ENCODE measurements at places on chromosomes 6 and 20.

DNA sequence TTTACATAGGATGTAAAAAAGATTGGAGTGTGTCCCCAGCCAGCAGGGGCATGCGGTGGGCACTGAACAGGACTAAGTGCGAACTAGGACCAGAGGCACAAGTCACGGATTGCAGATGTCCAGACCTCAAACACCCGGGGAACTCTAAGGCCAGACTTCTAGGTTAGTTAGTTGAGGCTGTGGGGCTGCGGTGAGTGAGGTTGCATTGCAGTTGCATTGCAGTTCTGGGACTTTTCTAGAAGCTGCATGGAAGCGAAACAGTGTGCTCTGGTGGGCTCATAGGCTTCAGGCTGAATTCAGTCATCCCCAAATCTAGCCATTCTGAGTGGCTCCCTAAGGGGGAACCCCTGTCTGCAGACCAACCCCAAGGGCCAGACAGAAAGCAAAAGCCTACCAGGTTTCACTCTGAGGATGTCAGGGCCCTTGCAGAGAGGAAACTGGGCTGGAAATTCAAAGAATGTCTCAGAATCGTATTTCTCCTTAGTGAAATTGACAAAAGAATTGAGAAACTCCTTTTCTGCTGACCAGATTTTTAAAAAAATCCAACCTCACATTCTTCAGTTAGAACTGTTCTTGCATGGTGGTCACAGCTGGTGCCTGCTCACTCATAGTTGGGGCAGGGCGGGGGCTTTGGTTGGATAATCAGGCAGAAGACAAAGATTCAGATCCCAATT lies 182.8 kb downstream of the ZDHHC14 start:
- no peak for DNase-seq

GRCh38 chr6:63732336-63732735 lies 96.7 kb downstream of the PHF3 start:
- no peak for DNase-seq

DNA sequence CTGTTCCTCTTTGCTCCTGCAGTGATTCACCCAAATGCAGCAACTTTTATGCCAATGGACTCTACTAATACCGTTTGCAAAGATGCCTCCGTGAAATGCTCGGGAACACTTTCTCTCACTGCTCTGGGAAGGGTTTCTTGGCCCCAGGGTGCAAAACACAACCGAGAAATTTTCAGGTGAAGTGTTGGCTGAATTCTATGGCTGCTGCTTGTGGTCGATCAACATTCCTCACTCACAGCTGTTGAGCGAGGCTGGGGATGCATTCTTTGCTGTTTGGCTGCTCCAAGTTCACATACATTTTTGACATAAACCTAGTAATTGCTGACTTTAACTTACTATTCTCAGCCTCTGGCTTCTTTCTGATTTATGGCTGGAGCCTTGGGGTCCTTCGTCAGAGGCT lies 342.0 kb upstream of the CHD6 start:
- no peak for DNase-seq

DNA sequence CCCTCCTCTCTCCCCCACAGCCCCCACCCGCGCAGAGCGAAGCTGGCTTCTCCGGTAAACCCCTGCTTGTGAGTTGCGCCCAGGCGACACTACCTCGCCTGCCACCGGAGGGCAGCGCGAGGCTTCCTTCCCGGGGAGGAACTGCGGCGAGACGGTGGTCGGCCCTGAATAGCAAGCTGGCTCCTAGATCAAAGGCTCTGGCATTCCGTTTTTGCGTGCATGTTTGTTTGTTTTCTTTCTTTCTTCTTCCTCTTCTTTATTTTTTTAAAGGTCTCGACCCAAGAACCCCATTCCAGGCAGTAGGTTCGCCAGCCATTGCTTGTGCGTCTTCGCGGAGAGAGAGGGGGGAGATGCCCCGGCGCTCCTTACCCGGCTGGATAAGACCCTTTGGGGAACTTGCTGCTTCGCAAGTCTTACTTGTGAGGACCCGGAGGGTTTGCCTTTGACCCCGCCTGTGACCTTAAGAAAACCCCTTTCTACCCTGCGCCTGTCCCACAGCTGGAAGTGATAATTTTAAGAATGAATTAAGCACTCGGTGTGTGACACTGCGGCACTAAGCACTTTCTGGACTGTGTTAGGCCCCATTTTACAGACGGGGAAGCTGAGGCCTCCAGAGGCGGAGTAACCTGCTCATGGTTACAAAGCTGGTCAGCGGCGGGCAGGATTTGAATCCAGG lies 92.7 kb upstream of the SIRPA start:
- DNase-seq = no peak

DNA sequence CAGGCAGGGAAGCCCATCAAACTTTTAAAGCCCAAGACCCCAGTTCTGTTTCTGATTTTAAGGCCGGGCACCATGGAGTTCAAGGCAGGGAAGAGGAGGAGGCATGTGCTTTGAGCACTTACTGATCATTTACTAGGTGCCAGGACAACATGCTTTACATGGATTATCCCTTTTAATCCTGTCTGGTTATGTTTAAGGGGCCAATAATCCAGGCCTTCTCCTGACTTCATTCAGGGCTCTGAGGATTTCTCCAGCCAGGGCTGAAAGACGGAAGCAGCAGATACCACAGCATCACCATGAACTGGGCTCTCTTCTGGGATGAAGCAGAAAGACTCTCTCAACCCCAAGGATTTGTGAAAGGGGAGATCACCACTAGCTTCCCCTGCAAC lies 4.1 kb downstream of the CCND3 start:
- no peak for DNase-seq

DNA sequence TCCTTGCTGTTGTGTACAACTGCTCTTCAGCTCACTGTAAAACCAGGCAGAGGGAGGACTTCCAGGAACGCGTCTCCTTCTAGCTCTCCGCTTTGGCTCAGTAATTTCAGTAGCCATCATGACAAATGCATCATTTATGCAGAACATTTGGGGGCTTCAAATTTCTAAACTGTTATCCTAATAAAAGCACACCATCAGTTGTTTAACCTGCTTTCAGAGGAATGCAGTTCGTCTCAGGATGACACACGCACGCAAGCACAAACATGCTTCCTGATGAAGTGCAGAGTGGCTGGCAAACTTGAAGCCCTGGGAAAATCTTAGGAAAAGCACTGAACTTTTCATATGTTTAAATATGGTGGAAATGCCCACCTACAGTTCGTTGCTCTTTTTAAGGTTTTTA lies 24.4 kb downstream of the SLC22A23 start:
- DNase-seq = no peak

DNA sequence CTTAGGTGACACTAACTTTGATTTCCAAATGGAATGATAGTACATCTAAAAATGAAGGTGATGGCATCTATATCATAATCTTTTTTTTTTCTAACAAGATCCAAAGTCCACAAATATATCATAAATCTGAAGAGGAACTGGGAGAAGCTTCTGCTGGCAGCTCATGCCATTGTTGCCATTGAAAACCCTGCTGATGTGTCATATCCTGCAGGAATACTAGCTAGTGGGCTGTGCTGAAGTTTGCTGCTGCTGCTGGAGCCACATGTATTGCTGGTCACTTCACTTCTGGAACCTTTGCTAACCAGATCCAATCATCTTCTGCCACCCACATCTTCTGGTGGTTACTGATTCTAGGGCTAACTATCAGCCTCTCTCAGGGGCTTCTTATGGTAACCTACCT lies 27.4 kb upstream of the KHDC1 start:
- no peak for DNase-seq

DNA sequence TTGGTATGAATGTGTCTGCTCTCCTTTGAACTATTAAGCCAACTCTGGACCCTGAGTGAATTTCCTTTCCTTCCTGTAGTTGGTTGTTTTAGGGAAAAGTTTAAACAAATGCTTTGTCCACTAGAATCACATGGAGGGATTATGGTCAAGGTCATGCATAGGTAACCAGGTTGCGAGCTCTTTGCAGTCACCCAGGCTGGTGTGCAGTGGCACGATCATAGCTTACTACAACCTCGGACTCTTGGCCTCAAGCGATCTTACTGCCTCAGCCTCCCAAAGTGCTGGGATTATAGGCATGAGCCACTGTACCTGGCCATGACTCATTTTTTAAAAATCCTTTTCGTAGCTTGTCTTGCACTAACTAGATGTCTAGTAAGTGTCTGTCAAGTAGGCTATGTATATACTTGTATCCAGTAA lies 88.0 kb upstream of the SOX4 start:
- no peak for DNase-seq

- DNase-seq = no peak
Measured at GRCh38 chr20:36720510-36720909, 25.4 kb downstream of the NDRG3 start.

GRCh38 chr6:33983721-33984465 lies 162.0 kb downstream of the GRM4 start:
- DNase-seq = no peak

DNA sequence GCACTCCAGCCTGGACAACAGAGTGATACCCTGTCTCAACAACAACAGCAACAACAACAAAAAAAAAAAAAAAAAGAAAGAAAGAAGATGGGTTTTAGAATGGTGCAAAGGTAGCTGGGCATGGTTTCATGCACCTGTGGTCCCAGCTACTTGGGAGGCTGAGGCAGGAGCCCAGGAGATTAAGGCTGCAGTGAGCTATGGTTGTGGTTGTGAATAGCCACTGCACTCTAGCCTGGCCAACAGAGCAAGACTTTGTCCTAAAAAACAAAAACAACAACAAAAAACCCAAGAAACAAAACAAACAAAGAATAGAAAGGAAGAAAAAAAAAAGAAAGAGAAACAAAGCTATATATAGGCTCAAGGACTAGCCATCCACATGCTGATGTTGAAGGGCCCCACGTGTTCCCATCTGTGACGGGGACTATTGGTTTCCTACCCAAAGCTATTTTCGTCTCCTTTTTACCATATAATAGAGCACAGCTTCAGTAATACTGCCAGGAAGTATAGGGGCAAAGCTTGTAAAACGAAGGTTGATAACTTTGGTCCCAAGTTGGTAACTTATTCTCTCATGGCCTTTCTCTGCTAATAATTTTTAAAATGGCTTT lies 7.9 kb upstream of the EEF1E1 start:
- DNase-seq = no peak

DNA sequence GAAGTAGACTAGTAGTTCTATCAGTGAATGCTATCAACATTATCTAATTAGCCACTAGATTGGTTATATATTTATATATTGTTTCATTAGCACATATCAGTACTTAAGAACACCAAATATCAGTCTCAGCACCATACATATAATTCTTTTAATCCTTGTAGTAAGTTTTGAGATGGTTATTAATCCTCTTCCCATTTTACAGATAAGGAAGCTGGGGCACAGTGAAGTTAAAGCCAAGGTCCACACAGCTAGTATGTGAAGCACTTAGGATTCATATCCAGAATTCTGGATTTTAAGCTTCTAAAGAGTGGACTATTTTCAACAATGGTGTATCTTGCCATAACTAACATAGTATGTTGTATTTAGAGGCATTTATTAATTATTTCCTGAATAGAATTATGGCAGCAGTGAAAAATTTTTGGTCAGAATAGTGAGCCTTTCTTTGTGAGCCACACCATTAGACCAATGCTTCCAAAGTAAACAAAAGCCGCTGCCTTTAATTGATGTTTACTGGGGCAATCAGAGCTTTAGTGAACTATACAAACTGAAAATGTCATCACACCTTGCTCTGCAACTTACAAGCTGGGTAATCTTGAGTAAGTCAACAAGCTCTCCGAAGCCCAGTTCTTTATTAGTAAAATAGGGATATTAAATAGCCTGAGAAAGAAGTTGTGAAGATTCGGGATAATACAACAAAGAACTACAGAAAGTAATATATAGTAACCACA lies 41.9 kb upstream of the HBS1L start:
- DNase-seq = no peak

GRCh38 chr20:46720776-46721425 lies 11.5 kb downstream of the SLC2A10 start:
- DNase-seq = no peak

DNA sequence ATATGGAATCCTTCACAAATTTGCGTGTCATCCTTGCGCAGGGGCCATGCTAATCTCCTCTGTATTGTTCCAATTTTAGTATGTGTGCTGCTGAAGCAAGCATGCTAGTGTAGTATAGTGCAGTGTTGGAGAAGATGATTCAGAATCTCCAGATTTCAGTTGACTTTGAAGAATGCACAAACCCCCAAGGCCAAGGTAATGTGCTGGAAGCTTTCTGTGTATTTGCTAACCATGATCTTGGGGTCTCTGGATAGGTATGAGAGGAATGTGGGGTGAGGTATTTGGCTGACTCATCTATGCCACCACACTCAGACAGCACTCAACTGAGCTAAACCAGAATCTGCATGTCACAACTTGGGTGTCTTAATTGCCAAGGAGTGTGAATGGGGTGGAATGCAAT lies 42.6 kb upstream of the DEK start:
- DNase-seq = no peak

GRCh38 chr20:35972462-35972861 lies 4.1 kb downstream of the CNBD2 start:
- DNase-seq = no peak

- DNase-seq = no peak
Measured at GRCh38 chr6:129903082-129903481, 42.0 kb upstream of the TMEM244 start.

DNA sequence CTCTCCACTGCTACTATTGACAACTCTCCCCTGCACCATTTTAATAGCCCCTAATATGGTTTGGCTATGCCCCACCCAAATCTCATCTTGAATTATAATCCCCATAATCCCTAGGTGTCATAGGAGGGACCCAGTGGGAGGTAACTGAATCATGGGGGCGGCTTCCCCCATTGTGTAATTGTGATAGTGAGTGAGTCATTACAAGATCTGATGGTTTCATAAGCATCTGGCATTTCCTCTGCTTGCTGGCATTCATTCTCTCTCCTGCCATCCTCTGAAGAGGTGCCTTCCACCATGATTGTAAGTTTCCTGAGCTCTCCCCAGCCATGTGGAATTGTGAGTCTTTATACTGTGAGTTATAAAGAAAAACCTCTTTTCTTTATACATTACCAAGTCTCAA lies 74.1 kb upstream of the TCF21 start:
- no peak for DNase-seq

DNA sequence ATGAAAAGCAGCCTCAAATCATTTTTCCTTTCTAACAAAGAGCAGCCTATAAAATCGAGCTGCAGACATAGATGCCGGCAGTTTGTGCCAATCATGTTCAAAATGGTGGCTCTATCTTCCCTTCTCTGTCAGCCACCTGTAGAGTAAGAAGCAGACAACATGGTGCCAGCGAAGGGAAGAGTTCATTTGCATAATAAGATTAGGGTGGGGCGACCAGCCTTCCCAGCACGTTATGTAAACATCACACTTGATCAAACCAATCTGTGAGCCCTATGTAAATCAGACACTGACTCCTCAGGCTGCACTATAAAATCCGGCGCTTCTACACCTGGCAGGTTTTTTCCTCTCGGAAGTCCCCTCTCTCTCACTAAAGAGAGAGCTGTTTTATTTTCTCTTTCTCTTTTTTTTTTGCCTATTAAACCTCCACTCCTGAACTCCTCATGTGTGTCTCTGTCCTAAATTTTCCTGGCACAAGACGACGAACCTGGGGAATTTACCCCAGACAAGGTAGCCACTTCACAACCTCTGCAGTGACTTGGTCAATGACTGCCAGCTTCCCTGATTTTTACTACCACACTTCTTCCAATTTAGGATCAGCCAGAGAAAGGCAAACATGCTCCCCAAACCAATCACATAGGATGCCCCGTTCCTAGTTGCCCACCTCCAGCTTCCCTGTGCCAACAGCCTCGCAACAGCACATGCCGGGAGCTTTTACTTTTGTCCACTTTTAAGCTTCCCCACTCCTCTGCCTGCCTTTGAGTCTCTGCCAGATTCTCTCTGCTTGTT lies 12.9 kb downstream of the TPMT start:
- no peak for DNase-seq
